ENCODE measurements at places on chromosomes 1 and 21.

- DNase-seq: no peak
Measured at GRCh38 chr1:53066891-53067738, 5.1 kb downstream of the PODN start.

- DNase-seq: no peak
Measured at GRCh38 chr1:172938681-172939080, 112.1 kb downstream of the TNFSF18 start.

- DNase-seq: no peak
Measured at GRCh38 chr1:237901299-237901934, 10.7 kb upstream of the ZP4 start.

DNA sequence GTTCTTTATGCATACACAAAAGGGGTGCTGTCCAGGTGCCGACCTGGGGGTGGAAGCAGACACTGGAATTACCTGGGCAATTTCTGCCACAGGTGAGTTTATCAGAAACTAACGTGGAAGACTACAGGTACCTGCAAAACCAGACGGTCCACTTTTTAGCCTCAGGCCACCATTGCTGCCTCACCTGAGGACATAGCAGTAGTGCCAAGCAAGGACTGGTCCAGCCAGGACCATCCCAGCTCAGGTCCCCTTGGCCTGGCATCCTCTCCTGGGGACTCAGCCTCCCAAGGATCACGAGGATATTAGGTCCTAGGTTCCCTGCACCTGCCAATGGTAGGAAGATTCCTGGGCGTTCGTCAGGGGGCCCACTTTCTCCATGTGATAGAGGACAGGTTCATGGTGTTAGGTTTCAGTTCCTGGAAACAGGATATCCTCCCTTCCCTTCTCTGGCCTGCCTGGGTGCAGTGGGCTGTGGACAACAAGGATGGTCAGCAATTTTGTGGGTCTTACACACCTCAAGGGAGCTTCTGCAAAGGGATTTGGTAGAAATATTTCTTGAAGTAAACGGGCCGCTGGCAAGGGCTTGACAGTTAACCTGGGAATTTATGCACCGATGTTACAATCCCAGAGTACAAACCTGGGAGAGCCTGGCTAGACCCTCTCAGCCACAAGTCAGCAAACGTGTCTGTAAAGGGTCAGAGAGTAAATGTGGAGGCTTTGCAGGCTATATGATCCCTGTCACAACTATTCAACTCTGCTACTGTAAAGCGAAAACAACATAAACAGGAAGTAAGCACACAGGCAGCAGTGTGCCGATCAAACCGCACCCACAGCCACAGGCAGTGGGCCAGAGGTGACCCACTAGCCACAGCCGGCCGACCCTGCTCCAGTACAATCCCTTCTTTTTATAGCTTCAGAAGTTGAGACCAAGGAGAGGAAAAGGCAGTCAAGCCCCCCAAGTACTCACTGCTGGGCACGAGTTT lies 71.4 kb upstream of the RAB4A start:
- no peak for DNase-seq

DNA sequence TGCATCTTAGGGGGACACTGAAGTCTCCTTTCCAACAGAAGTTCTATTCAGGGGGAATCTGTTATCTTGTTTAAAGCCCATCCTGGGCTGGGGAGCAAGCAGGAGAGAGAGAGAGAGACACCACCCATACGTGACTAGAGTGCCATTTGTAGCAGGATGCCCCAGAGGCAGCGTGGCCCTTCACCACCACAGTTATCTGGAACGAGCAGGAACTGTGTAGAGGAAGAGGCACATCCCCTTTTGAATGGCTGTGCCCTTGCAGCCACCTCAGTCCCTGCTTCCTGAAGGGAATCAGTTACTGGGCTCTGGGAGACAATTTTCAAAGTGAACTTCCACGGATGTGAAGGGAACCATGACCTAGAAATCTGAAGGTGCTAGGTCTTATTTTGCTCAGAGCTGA lies 19.4 kb upstream of the LAMTOR5 start:
- DNase-seq: no peak

- DNase-seq: peak; percentile 18
Measured at GRCh38 chr1:48645883-48646282, 130.8 kb downstream of the BEND5 start.

DNA sequence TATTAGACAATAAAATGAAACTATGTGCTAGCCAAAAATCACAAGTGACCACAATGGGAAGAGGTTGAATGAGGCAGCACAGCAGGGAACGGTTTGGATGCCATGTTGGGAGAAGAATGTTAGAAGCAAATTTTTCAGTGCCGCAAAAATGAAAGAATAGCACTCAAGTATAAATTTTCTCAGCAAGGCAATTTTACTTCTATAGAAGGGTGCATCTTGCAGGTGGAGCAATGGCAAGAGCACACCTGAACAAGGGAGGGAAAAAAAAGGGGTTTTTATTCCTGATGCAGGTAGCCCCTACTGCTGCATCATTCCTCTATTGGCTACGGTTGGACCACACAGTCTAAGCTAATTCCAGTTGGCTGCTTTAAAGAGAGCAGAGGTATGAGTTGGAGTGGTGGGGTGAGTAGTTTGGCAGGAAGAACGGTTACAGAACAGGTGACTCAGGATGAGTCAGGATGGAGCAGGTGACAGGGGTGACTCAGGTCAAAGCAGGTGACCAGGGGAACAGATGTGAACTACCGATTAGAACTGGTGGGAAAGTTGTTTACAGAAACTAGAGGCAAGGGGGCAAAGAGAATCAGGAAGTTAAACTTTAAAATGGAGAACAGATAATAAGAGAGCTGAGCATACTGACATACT lies 301.1 kb upstream of the NRIP1 start:
- no peak for DNase-seq

DNA sequence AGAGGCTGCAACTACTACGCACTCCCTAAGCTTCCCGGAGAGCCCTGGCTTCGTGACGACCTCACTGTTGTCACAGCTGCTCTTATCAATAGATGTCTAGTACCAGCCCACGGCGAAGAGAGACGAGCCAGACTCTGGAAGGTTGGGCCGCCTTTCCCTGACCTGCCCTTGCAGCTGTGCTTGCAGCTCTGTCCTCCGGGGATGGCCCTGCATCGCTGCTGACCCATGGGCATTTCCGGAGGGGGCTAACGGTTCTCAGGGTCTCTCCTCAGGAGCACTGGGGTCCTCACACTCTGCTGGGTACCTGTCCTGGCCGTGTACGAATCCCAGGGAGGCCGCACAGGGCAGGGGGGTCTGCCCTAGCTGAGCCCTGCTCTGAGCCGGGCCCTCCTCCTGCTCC lies 93.8 kb upstream of the COL6A1 start:
- peak; percentile 1 for DNase-seq

- no peak for DNase-seq
Measured at GRCh38 chr1:240399381-240399780, 212.6 kb downstream of the GREM2 start.

DNA sequence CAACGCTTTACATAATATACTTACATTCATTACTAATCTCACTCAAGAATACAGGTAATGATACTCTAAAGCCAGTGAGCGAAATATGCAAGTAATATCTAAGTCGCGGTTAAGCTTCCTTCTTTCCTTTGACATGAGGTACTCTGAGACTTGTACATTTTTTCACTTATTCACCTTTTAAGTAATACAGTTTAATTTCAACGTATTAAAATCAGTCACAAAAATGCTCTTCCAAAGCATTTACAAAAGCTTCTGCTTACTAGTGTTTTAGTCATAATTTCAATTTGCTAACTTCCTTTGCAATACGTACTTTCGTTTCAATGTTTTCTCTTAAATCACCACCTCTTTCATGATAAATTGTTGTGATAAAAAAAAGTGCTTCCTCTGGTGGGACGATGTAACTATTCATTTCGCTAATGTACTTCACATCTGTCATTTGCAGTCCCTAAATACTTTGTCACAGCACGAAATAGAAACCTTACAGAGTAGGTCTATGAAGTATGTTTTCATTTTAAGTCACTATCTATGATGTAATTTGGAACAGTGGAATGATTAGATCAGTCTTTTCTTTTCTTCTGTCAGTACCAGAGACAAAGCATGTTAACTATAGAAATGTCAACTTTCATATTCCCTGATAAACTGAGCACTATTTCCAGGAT lies 34.0 kb upstream of the ADGRL4 start:
- no peak for DNase-seq

DNA sequence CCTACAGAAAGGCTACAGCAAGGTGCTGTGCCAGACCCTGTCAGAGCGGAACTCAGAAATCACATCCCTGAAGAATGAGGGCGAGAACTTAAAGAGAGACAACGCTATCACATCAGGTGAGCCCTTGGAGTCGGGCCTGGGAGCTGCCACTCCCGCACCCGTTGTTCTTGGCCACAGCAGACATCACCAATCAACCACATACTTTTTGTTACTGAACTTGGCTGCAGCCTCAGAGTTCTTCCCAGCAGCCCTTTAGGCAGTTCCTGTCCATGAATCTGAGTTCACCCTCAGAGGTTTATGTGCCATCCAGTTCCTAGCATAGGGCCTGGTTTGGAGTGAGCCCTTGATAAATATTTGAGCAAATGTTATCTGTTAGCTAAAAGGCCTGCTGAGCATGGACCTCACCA lies 61.6 kb downstream of the FHAD1 start:
- no peak for DNase-seq

DNA sequence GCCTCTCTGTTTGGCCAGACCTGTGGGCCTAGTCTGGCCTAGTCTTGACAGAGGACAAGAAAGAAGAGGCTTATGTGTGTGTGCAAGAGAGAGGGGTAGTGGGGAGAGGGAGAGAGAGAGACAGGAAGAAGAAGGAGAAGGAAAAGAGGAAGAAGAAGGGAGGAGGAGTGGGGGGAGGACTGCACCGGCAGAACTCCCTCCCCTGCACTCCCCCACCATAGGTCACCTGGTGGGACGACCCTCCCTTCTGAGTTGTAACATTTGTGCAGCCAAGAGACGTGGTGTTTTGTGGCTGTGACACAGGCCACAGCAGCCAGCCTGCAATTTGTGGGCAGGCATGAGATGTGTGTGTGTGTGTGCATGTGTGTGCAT lies 4.3 kb downstream of the INAVA start:
- no peak for DNase-seq

GRCh38 chr1:116488071-116488470 lies 82.8 kb downstream of the CD58 start:
- no peak for DNase-seq

- no peak for DNase-seq
Measured at GRCh38 chr1:216075339-216075738, 347.9 kb downstream of the USH2A start.

DNA sequence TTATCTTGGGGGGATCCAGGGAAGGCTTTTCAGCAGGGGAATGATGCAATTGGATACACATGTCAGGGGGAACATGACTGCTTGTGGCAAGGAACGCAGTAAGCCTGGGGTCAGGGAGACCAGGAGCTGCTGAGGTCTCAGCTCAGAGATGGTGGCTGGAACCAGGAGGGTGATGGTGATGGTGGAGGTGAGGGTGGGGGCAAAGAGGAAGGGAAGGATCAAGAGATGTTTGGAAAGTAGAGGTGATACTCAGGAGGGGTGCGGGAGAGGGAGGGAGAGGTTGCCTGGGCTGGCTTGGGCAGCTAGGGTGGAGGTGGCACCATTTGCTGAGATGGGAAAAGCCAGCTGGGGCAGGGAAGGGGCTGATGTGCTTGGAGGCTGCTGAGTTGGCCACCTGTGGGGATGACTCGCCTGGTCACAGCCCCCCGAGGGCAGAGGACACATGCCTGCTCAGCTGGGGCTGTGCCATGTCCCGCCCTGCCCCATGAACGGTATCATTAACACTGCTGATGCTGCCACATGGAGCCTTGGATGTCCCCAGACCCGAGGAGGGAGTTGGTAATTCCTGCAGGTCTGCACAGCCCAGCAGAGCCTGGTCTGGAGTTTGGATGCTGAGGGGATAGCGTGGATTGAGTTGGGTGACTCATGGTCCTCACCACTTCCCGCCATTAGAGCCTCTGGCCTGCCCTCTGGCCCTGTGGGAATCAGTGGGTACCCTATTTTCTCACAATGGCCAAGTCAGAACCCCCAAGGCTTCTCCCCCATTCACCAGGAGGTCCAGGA lies 6.3 kb upstream of the PADI1 start:
- DNase-seq: no peak

DNA sequence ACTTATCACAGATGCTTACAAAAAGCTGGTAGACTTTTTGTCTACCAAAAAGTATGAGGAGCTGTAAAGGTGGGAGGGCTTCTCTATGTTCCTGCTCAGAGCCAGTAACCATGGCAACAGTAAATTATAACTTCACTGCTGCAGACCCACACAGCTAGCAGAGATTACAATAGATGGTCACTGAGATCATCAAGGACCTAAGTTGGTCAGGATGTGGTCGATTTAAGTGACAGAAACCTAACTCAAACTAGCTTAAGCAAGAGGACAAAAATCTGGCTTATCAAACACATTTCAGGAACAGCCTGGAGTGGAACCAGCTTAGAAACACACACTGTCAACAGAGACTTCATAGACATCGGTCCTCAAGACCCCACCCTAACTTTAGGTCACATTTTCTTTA lies 113.4 kb upstream of the ATP1A1 start:
- DNase-seq: no peak

DNA sequence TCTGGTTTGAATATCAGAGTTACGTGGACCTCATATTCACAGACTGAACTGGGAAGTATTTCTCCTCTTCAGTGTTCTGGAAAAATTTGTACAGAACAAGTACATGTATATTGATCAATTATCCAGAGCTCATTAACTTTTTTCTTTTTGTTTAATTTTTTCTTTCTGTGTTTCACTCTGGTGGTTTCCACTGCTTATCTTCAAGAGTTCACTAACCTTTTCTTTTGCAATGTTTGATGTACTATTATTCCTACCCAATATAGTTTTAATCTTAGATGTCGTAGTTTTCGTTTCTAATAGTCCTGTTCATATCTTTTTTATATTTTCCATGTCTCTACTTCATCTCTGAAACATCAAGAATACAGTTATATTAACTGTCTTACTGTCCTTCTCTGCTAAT lies 46.5 kb downstream of the TUT4 start:
- DNase-seq: no peak

DNA sequence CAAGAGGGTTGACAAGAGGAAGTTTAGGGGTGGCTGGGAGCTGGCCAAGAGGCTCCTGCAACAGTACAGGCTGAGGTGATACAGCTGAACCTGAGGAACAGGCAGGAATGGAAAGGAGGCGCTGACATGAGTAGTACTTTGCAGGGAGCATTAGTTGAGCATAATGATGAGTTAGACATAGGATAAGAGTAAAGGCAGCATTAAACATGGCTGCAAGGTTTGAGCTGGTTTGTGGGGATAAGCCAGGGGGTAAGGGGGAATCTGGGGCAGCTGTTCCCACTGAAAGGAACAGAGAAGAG lies 20.6 kb downstream of the SLC30A10 start:
- no peak for DNase-seq

Data from NCI-H2081 treated with DMSO at 0.1 percent for 48 hours (cell line).